ENCODE measurements at places on chromosomes 2 and 18.

- peak; percentile 59 for DNase-seq
Observed at GRCh38 chr2:161134547-161135518, 25.4 kb upstream of the TANK start.

- DNase-seq, result no peak
Observed at GRCh38 chr2:75222527-75222926, 23.2 kb upstream of the TACR1 start.

DNA sequence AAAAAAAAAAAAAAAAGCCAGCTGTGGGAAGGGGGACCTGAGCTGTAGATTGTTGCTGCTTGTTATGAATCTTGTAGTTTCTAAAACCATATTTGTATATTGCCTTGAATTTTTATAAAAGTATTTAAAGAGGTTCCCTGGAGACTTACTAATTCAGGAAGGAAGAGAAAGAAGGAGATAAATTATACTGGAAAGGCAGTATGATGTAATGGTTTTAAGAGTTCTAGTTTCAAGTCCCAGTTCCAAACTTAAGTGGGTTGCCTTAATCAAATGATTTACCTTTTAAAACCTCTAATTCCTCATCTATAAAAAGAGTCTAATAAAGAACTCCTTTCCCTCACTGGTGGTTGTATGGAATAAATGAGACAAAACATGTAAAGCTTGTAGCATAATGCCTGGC lies 62.2 kb downstream of the PTRHD1 start:
- no peak for DNase-seq

DNA sequence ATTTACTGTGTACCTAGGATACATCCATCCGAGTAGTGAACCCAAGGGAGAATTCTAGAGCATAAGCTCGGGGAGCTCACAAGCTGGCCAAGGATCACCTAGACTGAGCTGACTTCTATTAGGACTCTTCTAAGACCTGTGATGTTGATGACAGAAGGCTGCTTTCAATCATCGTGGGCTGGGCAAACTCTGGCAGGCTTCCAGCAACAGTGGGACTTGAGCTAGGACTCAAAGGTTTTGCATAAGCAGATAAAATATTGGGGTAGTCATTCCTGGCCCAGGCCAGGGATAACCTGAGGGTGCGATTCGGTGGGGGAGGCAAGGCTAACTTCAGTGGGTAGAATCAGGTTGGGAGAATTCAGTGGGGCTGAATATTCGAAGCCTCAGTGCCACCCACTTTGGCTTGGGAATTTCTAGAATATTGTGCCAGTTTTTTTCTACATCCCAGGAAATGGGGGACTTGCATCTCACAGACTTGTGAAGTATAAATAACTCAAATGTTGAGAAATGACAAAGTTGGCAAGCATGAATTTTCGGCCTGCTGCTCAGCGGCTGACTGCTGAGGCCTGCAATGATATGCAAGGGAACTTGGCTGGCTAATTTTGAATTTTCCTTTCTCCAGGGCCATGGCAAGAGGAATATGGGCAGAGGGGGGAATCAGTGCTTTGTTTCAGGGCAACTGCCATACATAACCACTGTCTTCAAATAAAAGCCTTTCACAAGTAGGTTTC lies 274.3 kb downstream of the PRKCE start:
- no peak for DNase-seq

DNA sequence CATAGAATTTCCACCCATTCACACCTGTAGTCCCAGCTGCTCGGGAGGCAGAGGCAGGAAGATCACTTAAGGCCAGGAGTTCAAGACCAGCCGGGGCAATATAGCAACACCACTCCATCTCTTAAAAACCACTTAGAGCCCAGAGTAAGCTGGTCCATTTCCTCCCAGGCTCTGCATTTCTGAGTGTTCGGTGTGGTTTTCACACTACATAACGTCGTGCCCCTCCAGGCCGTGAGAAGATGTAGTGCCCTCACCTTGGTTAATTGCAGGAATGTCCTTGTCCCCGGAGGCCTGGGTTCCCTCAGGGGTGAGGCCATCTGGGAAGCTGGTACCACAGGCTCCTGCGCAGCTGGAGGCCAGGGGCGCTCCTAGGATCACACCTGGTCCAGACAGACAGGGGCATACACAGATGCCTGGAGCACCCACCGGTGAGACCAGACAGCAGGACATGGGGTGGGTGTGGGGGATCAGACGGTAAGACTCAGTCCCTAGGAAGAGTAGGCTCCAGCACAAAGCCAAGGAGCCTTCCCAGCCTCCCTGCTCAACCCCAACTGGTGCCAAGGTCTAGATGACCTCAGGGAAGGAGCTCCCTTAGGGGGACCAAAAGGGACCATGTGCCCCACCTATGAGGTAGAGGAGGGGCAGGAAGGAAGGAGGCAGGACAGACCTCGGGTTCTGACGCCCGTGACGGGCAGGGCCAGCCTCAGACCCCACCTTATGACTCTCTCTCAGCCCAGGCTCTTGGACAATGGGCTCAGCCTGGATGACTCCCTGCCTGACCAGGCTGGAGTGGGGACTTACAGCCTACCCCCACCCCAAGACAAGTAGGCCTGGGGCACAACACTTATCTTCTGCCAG lies 752 bp downstream of the ASTL start:
- no peak for DNase-seq

GRCh38 chr18:9743200-9744016 lies 35.3 kb downstream of the RAB31 start:
- peak; percentile 96 for DNase-seq

GRCh38 chr2:44495544-44495943 lies 133.8 kb downstream of the CAMKMT start:
- DNase-seq, result no peak

Data from fibroblast of skin of right biceps (primary cell).